T1000 (cell line): ENCODE measurements at places on chromosomes 4 and X.

DNA sequence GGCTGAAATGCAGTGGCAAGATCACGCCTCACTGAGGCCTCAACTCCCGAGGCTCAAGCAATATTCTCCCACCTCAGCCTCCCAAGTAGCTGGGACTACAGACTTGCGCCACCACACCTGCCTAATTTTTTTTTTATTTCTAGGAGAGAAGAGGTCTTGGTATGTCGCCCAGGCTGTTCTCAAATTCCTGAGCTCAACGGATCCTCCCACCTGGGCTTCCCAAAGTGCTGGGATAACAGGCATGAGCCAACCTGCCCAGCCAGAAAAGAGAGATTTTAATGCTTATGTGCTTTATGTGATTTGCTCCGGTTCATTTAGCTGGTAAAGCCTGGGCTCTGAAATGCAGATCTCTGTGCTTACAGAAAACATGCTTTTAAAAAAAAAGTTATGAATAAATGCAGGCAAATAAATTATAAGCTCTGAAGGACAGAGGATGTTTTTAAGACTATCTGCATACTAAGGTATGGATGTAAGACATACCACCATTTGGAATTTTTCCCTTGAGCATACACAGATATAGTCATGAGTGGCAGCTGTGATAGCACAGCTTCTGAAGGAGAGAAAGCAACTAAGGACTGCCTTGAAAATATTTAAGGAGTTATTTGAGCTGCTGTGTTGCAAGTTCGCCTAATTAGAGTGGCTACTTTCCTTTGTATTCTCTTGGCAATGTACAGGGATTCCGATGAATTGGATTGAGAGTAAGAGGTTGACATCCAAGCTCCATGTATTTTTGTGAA, 13.8 kb downstream of the GUCY1B1 start:
- DNase-seq = no peak

DNA sequence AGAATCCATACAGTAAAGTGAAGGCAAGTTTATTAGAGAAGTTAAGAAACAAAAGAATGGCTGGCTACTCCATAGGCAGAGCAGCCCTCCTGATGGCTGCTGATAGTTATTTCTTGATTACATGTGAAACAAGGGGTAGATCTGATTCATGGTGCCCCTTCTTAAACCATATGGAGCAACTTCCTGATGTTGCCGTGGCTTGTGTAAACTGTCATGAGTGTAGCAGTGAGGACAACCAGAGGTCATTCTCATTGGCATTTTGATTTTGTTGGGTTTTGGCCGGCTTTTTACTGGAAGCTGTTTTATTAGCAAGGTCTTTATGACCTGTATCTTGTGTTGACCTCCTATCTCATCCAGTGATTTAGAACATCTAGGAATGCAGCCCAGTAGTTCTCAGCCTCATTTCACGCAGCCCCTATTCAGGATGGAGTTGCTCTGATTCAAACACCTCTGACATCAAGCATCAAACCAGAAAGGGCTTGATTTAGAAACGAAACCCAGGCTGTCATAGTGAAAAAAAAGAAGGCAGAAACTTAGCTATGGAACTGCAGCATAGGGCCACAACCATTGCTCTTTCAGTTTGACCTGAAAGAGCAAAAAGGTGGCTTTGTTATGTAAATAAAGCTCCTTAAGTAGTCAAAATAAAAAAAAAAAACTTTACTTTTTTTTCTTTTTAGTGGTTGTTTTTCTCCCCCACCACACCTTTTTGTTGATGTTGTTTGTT, 37.8 kb downstream of the SPCS3 start:
- DNase-seq = no peak

GRCh38 chrX:14489437-14489836, 39.9 kb upstream of the GLRA2 start:
- DNase-seq = no peak

GRCh38 chr4:138188406-138189084, 53.6 kb downstream of the SLC7A11 start:
- DNase-seq = no peak

GRCh38 chr4:1060121-1060520, 48.7 kb downstream of the FGFRL1 start:
- no peak for DNase-seq
